ENCODE measurements at places on chromosomes 5 and 9.

DNA sequence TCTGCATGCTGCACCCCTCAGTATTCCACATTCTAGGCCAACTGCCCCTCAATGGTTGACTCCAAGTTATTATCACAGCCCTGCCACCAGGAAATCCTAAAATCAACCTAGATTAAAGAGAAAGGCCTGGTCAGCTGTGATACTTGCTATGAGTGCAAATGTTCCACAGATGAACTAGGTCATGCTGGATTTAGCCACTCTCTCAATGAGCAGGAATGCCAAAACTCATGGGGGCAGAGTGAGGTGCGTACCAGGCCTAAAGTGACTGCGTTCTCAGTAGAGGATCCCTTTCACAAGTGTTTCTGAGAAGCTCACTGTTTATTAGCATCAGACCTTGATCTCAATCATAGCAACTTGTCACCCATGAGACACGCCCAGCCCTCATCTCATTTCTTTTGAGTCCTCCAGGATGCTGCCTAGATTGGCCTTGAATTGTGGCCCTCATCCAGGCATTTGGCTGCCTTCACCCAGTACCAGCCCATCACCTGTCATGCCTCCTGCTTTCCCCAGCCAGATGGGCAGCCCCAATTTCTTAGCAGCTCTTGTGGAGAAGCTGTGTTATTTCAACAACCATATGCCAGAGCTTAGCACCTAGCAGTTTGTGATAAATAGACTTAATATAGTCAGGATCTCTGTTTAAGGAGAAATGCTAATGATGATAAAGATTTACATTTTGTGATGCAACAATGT lies 383.9 kb downstream of the CTNND2 start:
- DNase-seq: no peak

- DNase-seq: no peak
Measured at GRCh38 chr9:107342476-107343161, 59.5 kb downstream of the RAD23B start.

GRCh38 chr9:121765021-121765950 lies 113.9 kb downstream of the DAB2IP start:
- DNase-seq: no peak

DNA sequence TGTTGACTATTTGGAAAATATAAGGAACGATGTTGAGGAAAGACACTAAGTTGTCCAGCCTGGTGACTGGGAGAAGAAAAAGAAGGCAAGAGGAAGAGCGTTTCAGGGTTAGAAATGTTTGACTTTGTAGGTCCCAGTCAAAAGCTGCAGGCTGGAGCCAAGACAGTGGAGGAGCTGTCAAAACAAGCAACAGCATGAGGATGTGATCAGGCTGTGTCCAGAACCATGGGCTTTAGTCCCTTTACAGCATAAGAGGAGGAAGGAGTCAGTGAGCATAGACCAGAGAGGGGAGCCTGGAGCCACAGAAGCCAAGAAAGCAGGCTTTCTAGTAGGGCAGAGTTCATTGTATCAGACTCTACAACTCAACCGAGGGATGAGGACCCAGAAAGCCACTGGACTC lies 658.5 kb downstream of the BNC2 start:
- DNase-seq: no peak

DNA sequence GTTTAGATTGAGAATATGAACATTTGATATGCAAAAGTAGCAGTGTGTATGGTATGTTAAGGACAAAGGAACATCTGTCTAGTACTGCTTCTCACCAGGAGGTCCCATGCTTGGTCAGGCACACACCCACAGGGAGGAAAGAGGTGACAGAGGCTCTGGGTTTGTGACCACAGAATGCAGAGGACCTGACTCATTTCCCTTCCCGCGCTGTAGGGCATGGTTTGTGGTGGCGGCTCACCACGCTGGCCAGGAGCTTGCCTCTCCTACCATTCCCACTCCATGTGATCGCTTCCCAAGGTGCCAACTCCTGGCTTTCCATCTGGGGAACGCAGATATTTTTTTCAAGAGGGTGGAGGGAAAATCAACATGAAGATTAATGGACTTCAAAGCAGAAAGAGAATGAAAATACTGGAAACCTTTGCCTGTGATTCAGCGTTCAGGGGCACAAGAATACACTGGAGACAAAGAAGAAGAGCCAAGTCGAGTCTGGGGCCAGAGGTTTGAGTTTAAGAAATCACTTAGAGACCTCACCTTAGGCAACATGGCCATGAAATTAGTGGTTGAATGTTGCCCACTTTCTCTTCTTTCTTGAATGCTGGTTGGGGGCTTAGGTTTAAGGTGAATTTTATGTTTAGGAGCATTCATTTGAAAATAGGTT lies 477.8 kb downstream of the CCDC171 start:
- DNase-seq: no peak

DNA sequence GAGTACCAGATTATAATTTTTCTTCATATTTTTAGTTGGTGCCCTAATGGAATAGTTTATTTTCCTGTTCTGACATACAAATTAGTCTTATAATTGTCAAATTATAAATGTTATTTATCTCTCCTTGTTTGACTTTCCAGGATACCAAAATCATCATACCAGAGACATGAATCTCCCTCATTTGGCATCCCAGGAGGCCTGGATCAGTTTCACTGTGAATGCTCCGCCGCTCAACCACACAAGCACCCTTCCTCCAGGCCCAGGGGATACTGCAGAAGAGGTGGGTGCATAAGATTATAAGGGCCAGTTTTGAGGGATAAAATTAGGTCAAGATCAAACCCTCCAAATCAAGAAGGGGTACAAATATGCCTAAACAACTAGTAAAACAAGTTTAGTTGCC lies 1229.3 kb downstream of the CDH12 start:
- no peak for DNase-seq

DNA sequence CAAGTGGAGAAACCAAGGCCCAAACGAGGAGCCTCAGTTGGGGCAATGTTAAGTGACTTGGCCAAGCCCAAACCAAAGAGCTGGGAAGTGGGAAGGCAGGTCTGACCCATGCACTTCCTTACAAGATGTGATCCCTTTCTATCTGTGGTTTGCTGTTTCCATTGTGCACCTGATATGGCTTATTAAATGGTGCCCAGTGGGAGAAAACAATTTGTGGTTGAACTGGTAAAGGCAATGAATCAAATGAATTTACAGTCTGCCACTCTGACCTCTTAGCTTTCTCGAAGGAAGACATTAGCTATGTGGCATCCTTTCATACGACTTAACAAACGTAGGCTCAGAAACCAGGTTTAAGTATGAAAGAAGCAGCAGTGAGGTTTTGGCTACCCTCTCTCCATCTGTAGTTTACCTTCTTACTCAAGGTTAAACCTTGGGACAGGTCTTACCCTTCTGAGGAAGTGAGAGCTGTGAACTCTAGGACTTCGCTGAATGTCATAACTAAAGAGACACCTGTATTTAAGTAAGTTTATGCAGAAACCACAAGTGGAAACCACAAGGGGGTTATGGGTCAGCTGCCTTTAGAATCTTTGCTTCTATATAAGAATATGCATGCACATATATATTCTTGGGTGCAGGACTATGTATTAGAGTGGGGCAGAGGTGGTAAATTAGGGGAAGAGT lies 100.5 kb upstream of the SPATA31D4 start:
- no peak for DNase-seq

- no peak for DNase-seq
Measured at GRCh38 chr9:129478461-129478860, 142.4 kb downstream of the C9orf50 start.

DNA sequence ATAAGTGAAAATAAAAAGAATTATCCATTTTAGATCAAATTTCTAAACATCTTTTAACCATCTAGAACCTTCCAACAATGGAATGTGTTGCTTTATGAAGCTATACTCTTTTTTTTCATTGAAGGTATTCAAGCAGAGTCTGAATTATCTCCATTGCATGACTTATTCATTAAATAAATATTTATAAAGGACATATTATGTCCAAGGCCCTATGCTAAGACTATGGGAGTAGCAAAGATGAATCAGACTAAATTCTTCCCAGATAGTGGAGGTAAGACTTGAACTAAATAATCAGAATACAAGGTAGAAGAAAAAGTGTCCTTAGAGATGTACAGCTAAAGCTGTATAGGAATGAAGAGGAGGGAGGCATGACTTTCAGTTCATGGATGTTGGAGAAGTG lies 215.5 kb upstream of the RGMB start:
- no peak for DNase-seq

DNA sequence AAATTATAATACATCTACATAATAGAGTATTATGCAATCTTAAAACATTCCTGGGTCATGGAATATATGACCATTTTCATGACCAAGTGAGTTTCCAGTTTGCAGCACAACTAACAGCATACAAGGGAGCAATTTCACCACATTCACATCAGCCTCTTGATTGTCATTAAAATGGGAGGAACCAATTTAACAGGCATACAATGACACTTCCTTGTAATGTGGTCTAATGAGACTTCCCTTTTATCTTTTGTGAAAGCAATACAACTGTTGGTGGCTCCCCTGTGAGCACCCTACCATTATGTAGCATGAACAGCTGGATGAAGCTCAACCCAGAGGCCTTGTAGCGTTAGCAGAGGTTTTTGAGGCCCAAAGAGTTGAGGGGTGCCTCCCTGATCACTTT lies 13.6 kb upstream of the TMOD1 start:
- no peak for DNase-seq

GRCh38 chr9:78821126-78821822 lies 524.3 kb downstream of the PSAT1 start:
- DNase-seq: peak; percentile 47

- peak; percentile 92 for DNase-seq
Measured at GRCh38 chr5:137148159-137148558, 351.0 kb downstream of the SPOCK1 start.

All from NCI-H526 (cell line).